ENCODE measurements at places on chromosomes 11 and 22.

DNA sequence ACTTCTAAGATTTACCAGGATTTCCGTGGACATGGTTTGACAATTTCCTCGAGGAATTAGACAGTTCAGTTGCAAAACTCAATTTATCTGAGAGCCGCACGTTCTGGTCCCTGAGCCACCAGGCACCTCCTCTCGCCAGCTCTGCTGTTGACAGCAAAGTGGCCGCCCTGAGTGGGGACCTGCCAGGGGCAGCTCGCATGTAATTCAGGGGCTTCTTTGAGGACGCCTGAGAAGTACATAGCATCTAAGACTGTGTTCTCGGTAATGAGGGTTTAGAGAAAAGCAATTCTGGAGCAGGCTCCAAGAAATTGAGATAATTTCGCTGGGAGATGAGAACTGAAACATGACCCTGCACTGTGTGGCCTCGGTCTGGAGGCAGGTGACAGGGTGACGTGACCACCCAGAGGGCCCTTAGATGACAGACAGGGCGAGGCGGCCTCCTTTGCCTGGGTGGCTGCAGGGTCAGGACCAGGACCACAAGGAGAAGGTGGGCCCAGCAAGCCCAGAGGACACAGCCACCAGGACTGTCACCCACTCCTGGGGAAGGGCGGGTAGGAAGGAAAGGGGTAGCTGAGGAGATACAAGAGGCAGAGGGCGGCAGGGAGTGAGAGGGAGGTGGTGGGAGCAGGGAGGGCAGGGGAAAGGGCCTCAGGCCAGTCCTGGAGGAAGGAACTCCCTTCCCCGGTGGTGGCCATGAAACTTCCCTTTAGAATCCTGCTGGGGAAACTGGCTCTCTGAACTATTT is 55.0 kb downstream of the RTL6 start:
- no peak for DNase-seq

- no peak for DNase-seq
Measured at GRCh38 chr11:44912270-44912987, 38.3 kb downstream of the TP53I11 start.

GRCh38 chr11:76239483-76240160 is 33.3 kb upstream of the WNT11 start:
- no peak for DNase-seq

GRCh38 chr11:99320769-99321290 is 300.1 kb downstream of the CNTN5 start:
- DNase-seq = no peak

GRCh38 chr11:120184946-120185705 is 25.7 kb upstream of the OAF start:
- peak; percentile 54 for DNase-seq

GRCh38 chr22:41288245-41288946 is 2.4 kb upstream of the RANGAP1 start:
- DNase-seq = peak; percentile 71

- no peak for DNase-seq
Measured at GRCh38 chr11:122071709-122072202, 44.3 kb downstream of the BLID start.

DNA sequence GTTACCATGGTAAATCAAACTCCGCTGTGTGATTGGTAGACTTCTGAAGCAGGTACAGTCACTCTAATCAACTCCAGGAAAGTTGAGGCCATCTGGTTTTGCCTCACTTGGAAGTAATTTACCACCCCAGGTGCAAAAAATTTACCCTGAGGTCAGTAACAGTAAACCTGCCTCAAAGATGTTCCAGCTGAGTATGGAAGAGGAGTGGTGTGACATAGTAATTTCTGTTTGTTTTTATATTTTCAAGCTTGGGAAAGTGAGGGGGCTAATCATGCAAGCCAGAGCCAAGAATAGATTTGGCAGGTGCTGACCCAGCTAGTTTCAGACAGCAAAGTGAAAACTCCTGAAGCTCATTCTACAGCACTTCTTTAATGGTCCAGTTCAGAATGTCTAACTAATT is 691.6 kb downstream of the NTM start:
- peak; percentile 20 for DNase-seq

DNA sequence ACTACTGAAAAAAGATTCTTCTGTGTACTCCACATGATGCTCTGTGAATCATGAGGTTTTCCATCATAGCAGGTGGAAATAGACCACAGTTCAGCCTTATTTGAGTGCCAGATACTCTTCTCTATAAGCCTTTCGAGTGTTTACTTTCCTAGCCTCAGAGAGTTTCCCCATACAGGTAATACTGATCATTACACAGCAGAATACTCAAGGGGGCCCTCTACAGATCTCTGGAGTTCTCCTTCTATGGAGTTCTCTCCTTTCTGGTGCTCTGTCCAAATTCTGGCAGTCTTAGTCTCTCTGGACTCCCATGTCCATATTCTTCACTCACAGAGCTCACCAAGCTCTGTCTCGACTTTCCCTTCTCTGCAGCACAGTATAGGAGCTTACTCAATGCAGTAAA is 175.7 kb upstream of the CARD18 start:
- DNase-seq = peak; percentile 4

DNA sequence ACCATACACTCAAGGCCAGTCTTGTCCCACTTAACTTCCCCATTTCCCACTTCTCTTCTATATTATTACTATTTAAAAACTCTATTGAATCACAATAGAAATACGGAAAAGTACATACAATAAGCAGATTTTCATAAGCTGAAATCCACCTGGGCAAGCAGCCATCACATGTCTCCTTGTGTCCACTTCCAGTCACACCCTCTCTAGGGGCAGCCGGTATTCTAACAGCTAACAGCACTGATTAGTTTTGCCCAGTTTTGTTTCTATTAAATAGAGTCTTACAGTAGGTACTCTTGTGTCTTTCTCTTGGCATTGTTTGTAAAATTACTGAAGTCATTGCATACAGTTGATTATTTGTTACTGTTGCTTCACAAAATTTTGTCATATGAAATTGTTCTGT is 37.8 kb downstream of the PPP6R3 start:
- DNase-seq = peak; percentile 22

Data from iris pigment epithelial cell (primary cell).